ENCODE measurements at places on chromosomes 6 and 20. TPM values are rescaled to one million over a fixed set of nuclear protein-coding genes. Genes with fewer than 3 reads are reported as not detected.

Gene SYNCRIP
- total RNA-seq: 57.2 TPM

Gene MICB
- 14.5 TPM for total RNA-seq

Gene SLC22A23
- total RNA-seq: 1.9 TPM

Gene MAVS
- total RNA-seq: 9.6 TPM

Gene LPIN3
- total RNA-seq: 0.79 TPM

Gene RING1
- total RNA-seq: 29.3 TPM

Gene HEY2
- total RNA-seq: not detected

Gene SNAI1
- total RNA-seq: 10.5 TPM

Gene RBPJL
- total RNA-seq: not detected

Gene FAM217A
- not detected for total RNA-seq

All from H4 (cell line).